ENCODE measurements at places on chromosomes 7 and 10.
A peak's percentile ranks its signal among the peaks of the same experiment; 100 is the strongest.

DNA sequence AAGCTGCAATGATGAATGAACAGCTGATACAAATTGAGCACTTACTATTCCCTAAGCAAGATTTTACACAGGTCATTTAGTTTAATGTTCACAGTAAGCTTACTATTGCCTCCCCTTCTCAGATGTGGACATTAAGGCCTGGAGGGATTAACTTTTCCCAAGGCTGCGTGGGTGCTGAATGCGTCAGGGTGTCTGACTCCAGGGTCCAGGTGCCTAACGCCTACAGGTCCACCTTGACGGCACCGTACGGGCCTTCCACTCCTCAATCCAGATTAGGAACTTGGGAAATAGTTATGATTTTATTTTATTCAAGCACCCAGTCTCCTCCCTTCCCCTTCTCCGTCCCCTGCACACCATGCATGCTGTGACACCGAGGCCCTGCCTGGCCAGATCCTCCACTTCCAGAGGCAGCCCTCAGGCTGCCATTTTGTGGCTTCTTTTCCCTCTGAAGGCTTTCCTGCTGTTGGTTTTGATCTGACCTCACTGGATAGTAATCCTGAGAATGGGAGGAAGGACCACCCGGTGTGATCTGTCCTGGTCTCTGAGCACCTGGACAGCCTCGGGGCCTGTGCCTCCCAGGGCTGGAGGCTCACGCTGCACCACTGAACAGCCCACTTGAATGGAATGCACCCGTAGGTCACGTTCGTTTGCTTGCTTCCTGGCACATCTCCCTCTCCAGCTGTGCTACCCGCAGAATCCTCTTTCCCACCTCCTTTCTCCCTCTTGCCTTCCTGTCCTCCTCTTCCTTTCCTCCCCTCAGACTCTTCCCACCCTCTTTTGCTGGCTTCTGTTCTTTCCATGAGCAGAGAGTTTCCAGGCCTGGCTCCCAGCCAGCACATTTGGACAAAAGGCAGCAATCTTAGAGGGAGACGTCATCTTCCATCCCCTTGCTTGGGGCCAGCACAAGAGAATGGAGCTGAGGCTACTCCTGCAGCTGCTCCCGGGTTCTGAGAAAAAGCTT, 14.4 kb downstream of the DENND2A start:
- no peak for DNase-seq

- DNase-seq = no peak
Measured at GRCh38 chr10:88544140-88544870, 38.8 kb downstream of the RNLS start.

GRCh38 chr7:10571759-10572158, 401.9 kb upstream of the PHF14 start:
- no peak for DNase-seq

GRCh38 chr7:41536122-41536872, 166.6 kb downstream of the INHBA start:
- no peak for DNase-seq

- no peak for DNase-seq
Measured at GRCh38 chr7:80630608-80631405, 7.6 kb upstream of the CD36 start.

DNA sequence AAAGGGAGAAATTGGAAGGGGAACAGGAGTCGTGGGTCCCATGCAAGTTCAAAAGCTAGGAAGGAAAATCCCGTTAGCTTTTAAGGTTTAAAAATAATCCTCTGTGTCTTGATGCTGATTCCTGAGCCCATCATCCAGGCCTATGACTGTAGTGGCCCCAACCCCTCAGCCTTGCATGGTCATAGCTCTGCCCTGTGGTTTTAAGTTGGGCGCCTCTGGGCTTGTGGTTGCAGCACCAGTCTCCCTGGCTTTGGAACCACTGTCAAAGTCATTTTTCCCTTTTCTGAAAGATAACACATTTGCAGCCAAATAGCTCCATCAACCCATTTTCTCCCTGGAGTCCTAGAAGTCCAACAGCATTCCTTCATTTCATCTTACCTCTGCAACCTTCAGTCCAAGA, 13.6 kb downstream of the TMEM236 start:
- no peak for DNase-seq

GRCh38 chr10:131444286-131444685, 132.8 kb upstream of the TCERG1L start:
- no peak for DNase-seq

DNA sequence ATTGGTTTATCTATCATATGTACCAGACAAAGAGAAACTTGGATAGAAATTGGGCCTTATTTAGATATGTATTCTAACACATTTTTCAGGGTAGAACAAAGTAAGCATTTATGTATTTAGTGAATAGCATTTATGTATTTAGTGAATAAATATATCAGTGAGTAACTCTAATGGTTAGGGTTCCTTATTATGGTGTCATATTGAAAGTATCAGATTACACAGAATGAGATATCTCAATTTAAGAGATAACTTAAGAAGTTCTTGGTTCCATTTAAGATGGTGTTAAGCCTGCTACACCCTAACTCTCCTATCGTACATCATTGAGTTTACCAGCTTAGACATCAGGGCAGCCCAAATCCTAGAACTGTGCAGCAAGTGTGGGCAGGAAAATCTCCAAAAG, 35.9 kb upstream of the DMTF1 start:
- DNase-seq = no peak

DNA sequence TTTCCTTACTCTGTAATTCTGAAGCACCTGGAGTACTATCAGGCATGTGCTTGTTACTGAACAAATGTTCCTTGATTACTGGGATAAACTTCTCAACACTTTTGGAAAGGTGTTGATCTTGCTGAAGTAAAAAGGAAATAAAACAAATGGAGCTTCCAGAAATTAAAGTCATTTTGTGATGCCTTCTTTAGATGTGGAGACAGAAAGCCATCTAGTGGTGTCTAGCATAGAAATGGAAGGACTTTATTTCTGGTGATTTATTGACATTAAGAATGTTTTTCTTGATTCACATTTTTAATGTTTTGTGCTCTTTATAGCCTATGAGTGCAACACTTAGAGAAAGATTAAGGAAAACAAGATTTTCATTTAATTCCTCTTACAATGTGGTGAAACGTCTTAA, 1.4 kb downstream of the SFR1 start:
- DNase-seq = no peak

DNA sequence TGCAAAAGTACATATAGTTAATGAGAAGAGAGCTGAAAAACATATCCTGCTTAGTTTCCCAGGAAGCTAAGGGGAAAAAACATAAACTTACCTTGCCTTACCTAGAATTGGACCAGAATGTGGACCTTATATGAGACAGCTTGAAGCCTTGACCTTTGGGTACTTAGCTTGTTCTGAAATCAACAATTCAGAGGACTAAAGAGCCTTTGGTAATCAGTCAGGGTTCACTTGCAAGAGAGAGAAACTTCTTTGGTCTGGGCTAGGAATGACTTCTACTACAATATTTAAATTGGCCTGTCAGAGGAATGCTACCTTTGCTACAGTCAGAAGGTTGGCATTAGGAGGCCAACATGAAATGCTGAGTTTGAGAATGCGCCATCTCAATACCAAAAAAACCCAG, 24.9 kb downstream of the SAMD8 start:
- DNase-seq = no peak

DNA sequence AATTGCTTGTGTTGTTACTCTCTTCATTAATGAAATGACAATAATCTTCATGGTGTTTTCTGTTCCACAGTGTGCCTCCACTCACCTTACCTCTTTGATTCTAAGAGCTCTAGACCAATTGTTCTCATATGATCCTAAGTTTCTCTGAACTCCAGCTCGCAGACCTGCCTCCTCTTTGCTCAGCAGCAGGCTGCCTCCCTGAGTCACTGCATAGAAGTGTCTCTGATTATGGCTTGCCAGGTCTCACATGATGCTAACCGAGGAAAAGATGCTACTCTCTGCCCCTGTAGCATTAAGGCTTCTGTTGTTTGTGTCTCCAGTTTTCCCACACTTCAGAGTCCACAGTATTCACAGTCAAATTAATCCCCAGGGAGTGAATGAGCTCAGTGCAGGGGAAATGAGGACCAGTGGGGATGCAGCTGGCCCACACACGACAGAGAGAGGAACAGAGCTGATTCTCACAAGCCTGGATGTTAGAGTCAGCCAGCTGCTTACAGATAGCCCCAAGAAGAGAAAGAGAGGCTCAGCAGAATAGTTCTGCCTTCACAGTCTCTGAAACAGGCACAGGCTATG, 145.9 kb upstream of the EGR2 start:
- no peak for DNase-seq

- DNase-seq = no peak
Measured at GRCh38 chr10:74011770-74012169, 13.9 kb downstream of the VCL start.

DNA sequence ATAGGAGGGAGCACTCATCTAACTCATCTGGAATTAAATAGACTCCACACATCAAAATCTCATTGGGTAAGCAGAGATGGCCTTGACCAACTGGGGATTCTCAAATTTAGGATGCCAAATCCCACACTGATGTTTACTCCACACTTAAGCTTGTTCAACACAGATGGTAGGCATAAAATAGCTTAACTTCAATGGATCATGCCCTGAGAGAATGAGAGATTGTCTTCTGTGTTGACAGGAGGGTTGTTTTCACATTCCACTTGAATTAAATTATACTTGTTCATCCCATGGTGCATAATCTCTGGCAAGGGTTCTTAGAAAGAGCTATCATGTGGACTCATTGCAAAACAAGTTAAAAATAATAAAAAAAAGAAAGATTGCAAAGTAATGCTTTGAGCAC, 391.4 kb downstream of the PLXDC2 start:
- no peak for DNase-seq

- DNase-seq = no peak
Measured at GRCh38 chr7:76216381-76217082, 14.8 kb downstream of the SRRM3 start.

DNA sequence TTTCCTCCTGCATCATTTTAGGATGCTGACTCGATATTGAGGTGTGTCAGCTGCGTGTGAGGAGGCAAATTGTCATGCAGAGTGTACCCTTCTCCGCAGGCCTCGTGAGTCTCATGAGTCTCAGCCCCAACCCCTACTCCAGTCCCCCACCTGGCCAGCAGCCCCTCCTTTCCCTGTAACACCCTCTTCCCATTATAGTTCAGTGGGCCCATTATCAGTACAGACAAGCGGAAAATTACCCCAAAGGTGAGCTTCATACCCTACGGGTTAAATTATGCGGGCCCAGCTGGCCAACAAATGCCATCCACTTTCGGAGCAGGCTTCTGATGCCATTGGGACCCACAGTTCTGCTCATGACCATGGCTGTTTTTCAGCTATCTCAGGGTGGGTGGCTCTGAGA, 25.2 kb downstream of the SFTPD start:
- no peak for DNase-seq

- no peak for DNase-seq
Measured at GRCh38 chr7:133775201-133775600, 351.9 kb upstream of the LRGUK start.

DNA sequence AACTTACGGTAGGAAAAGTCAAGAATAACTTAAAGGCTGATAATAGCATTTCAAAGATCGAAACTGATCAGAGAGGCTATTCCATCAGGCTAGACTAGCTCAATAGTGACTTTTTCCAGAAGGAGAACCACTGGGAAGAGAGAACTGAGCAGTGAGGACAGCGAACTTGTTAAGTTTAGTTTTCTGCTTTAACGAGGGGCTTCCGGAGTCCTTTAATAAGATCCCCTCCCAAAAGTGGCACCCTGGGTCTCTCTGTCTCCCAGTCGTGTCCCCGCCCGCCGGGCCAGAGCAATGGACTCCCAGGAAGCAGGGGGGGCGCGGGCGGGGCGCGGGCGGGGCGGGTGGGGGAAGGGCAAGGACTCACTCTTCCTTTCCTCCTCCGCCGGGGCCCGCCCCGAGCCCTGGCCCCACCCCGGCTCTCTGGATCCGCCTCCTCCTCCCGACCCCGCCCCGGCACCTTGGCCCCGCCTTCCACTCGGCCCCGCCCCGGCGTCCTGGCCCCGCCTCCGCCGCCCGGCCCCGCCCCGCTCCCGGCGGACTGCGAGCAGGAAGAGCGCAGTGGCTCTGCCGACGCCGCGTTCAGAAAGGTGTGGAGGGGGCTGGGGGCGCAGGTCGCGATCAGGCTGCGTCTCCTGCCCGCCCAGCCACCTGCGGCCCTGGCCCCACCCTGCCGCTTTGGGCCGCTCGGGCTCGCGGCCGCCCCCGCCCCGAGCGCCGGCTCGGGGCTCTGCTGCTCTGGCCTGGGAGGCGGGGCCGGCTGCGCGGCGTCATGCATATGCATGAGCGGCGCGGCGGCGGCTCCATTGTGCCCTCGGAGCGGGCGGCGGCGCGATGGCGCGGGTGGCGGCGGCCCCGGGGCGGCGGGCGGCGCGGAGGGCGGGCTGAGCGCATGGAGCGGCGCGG, at the start of gene ZMIZ2:
Gene ZMIZ2, plus strand, starts transcription at position 803 of the 903 bp plus-strand sequence. CDS start 7,403 bp downstream, outside the sequence.
- DNase-seq = peak; percentile 92

- DNase-seq = no peak
Measured at GRCh38 chr10:79022565-79023230, 46.1 kb upstream of the ZMIZ1 start.

DNA sequence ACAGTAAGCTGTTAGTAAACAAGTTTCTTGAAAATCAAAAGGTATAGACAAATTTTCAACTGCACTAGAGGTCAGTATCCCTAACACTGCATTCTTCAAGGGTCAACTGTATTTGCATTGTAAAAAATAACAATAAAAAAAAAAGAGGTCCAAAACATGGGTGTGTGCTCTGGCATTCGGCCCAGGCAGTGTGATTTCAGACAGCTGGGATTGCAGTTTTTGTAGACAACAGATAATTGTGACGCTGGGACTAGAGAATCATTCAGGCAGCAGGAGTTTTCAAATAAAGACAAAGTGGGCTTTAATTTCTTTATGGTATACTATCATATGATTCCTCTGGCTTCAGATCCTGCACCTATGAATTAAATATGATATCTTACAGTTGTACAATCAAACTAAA, 543.2 kb upstream of the SEMA3D start:
- DNase-seq = no peak

DNA sequence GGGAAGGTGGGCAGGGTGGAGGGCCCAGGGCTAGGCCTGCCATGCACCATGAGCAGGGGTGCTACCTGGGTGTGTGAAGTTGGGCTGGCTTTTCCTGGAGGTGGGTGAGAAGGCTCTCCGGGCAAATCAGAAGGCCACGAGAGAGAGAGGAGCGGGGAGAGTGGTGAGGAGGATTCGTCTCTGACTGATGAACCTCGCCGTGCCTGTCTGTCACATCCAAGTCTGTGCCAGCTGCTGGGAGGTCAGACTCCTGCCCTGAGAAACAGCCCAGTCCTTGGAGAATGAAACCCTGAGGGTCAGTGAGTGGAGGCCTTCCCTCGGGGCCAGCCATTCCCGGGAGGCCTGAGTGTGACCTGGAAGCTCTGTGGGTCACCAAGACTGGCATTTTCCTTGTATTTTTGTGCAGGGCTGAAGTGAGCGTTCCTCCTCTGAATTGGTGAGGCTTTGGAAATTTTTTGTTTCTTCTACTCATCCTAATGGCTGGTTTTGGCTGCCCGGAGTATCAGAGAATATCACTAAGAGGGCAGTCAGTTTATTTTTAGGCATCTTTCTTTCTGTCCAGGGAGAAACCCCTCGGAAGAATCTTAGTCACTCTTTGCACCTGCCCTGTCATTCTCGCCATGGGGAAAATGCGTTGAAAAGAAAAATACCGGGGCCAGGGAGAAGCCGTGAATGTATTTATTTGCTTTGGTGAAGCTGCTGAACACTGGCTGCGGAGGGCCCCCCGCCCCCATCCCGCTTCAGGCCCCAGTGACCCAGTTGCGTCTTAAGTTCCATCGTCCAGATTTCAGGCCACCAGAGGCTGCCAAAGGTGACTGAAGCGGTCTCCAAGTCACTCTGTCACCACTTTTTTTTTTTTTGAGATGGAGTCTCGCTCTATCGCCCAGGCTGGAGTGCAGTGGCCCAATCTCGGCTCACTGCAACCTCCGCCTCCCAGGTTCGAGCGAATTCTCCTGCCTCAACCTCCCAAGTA, 6.5 kb upstream of the AP5Z1 start:
- no peak for DNase-seq
